NCI-H1048 (cell line): ENCODE measurements at places on chromosomes 16 and 17.

GRCh38 chr17:80254396-80255251 lies 6.0 kb upstream of the RNF213 start:
- no peak for DNase-seq

DNA sequence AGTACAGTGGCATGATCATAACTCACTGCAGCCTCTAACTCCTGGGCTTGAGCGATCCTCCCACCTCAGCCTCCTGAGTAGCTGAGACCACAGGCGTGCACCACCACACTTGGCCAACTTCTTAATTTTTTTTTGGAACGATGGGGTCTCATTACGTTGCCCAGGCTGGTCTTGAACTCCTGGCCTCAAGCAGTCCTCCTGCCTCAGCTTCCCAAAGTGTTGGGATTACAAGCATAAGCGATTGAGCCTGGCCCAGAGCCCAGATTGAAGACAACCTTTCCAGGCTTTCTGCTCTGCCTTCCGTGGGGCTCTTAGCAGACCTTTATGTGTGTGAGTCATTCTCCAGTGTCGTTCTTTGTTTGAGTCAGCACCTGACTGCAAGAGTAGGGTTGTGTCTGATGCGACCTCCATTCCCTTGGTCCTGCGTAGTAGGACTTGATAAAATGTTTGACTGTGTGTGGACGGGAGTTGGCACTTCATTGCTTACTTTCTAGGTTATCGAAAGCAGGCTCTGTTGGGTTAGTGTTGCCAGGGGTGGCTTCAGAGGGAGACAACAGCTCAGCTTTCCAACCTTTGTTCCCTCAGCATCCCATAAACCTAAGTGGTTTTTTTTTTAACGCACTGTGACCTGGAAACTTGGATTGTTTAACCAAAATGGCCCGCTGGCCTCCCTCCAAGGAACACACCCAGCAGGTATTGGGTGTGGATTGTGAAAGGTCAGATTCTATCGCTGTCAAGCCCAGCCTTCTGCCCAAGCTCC lies 26.4 kb downstream of the EEF2K start:
- DNase-seq: no peak

- DNase-seq: no peak
These were observed 134.6 kb downstream of the GAS7 start for GRCh38 chr17:10063730-10064241.

GRCh38 chr16:2808181-2808580 lies 8.9 kb upstream of the PRSS21 start:
- DNase-seq: no peak

DNA sequence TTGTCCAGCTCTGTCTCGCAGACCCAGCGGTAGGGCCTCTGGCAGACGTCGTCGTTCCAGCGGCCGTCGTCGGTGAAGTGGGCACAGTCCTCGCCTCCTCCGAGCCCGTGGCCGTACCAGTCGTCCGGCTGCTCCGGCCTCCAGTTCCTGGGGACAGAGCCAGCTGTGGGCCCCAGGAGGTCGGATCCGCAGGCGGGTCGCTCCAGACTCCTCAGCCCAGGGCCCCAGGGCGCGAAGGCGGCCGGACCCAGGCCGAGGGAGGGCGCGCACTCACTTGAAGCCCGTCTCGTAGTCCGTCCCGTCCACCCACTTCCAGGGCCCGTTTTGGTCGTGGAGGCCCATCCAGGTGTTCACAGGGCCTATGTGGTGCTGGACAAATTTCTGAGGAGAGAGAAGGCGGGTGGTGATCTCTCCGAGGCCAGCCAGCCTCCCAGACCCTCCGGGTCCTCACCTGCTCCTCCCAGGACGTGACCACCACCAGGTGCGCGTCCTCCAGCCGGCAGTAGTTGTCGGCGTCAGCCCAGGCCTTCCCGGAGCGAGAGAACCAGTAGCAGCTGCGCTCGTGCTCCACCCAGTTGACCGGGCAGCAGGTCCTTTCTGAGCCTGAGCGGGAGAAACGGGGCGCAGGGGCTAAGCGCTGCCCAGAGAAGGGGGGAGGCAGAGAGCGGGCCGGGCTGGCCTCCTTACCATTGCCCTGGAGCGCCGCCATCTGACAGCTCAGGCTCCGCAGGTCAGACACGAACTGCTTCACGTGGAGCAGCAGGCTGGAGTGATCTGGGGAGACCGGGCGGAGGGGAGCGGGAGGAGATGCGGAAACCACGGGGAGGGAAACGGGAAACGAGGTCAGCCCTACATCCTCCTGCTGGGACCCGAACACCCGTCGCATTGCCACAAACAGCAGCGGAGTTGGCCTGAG lies 5.2 kb downstream of the ASGR1 start:
- no peak for DNase-seq

DNA sequence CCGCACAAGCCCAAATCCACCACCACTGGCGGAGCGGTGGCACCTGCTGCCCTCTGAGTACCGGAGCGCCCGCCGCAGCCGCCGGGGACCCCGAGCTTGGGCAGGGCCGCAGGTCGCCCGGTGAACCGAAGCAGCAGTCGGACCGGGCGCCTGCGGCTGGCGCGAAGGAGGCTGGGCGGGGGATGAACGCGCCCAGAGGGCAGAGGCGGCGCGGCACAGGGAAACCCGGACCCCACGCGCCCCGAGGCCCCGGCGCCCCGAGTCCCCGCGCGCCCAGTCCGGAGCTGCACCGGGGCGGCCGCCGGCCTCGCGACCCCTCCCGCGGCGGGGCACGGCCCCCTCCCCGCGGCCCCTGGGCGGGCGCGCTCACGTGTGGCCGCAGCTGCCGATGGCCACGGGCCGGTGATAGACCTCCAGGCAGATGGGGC lies 393 bp downstream of the RNF166 start:
- DNase-seq: no peak

GRCh38 chr16:3690470-3690928 lies 26.8 kb downstream of the TRAP1 start:
- peak; percentile 40 for DNase-seq

DNA sequence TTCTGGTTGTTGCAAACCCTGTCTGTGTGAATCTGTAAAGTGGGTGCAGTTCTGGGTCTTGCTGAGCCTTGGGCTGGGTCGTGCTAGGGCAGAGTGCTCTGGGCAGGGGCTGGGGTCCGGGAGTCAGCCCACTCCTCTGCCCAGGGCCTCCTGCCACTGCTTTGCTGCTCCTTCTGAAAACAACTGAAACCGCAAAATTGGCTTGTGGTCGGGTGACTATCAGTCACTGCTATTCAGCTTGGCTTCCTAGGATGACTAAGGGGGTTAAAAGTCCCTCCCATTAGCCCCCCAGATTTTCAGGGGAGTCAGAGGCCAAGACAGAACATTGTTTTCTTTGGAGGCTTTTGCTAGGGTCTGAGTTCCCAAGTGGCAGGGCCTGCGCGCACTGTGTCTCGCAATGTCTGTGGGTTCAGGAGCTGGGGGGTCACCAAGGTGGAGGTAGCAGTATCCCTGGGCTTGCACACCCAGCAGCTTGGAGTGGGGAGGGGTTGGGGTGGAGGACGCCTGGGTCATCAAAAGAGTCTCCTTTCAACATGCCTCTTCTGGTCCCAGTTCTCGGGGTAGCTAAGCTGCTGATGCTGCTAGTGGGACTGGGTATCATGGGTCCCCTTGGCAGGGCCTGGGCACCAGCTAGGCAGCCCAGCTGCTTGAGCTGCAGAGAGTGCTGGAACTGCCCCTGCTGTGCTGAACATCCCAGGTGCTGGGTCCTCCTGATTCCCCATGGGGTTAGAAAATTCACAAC lies 13.5 kb upstream of the TBX21 start:
- no peak for DNase-seq

DNA sequence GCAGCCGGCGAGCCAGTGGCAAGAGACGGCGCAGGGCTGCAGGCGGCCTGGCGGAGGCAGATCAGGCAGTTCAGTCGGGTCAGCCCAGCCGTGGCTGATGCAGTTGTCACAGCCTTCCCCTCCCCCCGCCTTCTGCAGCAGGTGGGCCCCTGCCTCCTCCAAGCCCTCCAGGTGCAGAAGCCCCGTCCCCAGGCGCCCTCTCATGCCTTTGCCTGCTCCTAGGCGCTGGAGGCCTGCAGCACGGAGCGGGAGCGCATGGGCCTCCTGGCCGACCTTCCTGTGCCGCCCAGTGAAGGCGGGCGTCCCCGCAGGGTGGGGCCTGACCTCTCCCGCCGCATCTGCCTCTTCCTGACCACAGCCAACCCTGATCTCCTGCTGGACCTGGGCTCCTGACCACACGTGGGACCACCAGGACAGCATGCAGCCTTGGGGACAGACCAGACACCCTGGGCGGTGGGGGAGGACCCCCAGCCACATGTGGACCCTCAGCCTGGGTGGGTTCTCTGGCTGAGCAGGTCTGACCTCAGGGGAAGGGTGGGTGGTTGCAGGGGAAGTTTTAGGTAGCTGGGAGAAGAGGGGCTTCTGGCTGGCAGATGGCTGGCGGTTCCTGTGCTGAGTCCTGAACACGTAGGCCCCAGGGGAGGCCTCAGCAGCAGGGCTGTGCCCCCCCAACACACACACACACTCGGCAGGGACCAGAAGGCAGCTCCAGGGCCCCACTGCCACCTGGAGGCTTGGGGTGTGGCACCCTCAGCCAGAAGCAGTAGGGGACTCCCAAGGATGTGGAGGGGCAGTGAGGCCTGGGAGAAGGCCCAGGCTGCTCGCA lies 3.1 kb upstream of the MRPS34 start:
- no peak for DNase-seq

- DNase-seq: no peak
These were observed 59.2 kb downstream of the TBC1D16 start for GRCh38 chr17:79976451-79976850.

- DNase-seq: no peak
These were observed 4.5 kb downstream of the RMI2 start for GRCh38 chr16:11349599-11350276.

GRCh38 chr16:89823087-89823823 lies 5.0 kb upstream of the SPIRE2 start:
- no peak for DNase-seq

- no peak for DNase-seq
These were observed 179.6 kb upstream of the IRX3 start for GRCh38 chr16:54466233-54466632.

- no peak for DNase-seq
These were observed 2.4 kb downstream of the PPM1D start for GRCh38 chr17:60602385-60602742.

DNA sequence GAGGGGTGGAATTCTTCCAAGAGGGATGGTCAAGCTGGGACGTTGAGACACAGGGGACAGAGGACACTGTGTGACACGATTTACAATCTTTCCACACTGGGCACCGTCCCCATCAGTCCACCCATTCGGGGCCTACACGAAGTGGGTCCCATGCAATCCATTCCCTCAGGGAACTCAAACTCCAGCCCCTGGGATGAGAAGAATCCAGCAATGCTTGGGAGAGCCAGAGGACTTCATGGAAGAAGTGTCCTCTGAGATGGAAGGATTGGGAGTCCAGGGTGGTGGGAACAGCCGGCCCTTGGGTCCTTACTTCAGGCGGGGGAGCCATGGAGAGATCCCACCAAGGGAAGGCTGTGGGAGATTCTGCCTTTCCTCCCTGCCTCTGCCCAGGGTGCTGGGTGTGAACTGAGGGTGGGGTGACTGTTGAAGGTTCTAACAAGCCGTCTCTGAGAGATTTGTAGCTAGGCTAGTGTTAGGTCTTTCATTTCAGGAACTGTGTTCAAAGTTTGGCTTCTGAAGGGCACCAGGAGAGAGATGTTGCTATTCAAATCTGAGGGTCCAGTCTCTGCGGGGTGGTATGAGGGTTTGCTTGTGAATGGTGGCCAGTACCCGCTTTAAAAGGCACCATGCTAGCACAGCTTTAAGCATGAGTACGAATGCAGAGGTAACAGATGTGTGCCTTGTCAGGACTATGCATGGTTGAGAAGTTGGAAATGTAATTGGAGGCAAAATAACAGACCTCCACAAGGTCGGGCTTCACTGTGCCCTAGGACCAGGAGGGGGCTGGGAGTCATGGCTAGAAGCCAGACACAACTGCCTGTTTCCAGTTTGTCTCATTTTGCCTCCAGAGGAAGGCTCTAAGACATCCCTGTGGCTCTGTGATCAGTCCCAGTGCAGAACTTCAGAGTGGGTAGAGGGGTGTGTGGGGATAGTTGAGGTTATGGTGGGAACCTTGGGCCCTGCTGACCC lies 1.9 kb downstream of the ATP1B2 start:
- DNase-seq: no peak

DNA sequence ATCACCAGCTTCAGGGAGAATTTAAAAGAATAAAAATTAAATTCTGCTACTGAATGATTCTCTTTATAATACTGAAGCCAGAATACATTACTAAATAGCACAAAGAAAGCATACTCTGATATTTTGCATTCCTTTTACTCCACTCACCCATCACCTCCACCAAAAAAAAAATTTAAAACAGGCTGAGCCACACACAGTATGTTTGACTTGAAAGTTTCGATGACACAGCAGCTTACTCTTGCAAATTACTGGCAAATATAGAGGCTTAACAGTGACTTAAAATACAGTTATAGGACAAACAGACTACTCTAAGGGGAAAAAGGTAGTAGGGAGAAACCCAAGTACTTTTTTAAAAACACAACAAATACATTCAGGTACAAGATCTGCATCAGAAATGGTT lies 39.2 kb downstream of the GPATCH8 start:
- DNase-seq: no peak

GRCh38 chr17:82892899-82893565 lies 53.2 kb upstream of the ZNF750 start:
- no peak for DNase-seq

- DNase-seq: no peak
These were observed 4.4 kb downstream of the LDHD start for GRCh38 chr16:75111961-75112733.

- DNase-seq: no peak
These were observed 52.7 kb downstream of the ZNF18 start for GRCh38 chr17:11944587-11944986.

- no peak for DNase-seq
These were observed 41.4 kb upstream of the CIBAR2 start for GRCh38 chr16:85153656-85154091.

- DNase-seq: no peak
These were observed 296.3 kb downstream of the HS3ST4 start for GRCh38 chr16:25988084-25988483.

DNA sequence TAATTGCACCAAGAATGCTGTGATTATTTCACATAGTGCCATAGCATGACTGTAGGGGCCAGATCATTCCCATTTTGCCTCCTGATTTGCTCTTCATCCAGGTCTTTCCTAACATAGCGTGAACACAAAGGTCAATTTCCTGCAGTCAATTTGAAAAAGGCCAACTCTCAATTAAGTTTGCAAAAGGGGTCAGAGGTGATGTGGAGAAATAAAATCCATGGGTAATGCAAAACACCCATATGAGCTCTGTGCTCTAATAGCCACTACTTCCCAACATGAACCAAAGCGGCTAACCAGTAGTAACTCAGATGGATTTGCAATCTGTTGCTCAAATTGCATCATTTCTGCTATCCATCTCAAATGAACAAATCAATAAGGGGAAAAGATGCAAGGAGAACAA lies 275.5 kb upstream of the SOX9 start:
- DNase-seq: no peak

DNA sequence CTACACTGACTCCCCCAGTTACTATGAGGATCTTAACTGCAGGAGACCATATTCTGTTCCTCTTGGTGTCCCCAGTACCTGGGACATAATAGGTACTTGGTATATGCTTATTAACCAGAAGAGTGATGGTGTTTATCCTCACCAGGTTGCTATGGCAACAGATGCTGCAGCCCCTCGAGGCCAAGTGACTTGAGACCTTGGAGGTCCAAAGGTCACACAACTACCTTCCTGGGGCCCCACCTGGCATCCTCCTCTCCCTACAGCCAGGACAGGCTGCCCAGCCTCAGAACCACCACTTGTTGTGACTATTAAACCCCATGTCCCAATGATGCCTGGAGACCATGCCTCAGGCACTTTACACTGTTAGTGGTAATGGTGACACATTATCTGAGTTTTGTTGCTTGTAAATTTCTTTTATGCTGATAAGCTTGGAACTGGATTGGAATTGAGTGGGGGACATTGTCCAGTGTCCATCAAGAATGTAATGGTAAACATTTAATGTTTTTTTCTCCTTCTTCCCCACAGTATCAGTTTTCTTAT lies 189.4 kb downstream of the CCDC182 start:
- DNase-seq: no peak
